ENCODE measurements at places on chromosomes 2 and 18.

GRCh38 chr2:55986700-55987440 is 63.3 kb upstream of the EFEMP1 start:
- DNase-seq: no peak

DNA sequence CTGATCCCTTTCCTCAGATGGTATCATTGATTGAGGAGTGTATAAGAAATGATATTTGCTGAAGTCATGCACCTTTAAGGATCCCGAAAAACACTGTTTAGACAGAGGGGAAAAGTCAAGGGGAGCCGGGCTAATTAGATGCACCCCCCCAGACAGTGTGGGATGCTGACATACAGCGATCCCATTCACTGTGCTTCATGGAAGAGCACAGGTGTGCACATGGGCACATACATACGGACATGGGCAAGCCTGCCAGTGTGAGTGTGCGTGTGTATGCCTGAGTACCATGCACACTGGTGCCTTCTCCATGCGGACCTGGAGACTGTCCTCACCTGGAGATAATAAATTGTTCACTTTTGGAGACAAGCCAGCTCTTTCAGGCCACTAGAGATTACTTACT is 22.6 kb downstream of the MEIS1 start:
- DNase-seq: no peak

- DNase-seq: no peak
Observed at GRCh38 chr18:26317398-26317797, 91.2 kb downstream of the TAF4B start.

DNA sequence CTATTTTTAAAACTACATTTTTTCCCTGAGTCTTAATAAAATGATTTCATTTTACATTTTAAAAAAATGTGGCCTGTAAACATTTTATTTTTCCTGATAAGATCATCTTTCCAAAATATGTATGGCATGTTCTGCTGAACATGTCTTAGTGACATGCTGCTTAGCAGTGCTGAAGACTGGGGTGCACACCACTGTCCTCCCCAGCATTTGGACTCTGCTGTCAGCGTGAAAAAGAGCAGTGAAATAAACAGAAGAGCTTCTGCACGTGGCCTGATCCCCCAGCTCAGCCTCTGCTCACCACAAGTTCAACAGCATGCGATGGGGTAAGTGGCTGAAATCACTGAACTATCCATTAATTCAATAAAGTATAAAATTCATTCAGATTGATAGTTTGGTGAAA is 81.6 kb upstream of the ZNF521 start:
- no peak for DNase-seq

GRCh38 chr2:151824886-151825285 is 3.3 kb downstream of the ARL5A start:
- no peak for DNase-seq

- no peak for DNase-seq
Observed at GRCh38 chr18:11902522-11903292, 5.4 kb downstream of the MPPE1 start.

DNA sequence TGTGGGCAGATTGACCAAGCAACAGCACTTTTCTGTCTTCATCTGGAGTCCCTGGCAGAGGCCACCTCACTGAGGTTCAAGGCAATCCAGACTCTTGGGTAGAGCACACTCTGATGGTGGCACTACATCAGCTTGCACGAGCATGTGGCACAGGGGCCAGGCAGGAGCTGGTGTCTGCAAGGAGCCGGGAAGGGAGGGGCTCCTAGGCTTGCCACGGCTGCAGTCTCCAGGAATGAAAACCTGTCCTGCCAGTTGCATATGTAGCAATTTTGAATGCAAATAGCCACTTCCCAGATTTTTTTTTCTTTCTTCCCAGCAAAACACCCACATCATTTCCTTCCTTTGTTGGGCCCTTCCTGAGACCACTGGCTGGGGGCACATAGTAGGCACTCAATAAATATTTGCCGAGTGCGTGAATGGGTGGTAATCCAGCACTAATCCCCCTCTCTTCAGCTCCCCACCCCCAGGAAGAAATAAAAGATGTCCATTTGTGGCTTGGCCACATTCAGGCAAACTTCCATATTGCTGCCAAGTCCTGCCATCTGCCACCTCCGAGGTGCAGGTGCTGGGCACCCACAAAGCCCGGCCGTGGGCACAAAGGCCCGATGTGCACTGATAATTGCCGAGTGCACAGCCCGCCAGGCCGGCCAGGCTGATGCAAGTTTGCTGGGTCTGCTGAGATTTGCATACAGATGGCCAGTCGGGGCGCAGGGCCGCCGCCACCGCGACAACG is 72.4 kb downstream of the MYCN start:
- no peak for DNase-seq

GRCh38 chr2:11835403-11835802 is 89.0 kb downstream of the LPIN1 start:
- no peak for DNase-seq

DNA sequence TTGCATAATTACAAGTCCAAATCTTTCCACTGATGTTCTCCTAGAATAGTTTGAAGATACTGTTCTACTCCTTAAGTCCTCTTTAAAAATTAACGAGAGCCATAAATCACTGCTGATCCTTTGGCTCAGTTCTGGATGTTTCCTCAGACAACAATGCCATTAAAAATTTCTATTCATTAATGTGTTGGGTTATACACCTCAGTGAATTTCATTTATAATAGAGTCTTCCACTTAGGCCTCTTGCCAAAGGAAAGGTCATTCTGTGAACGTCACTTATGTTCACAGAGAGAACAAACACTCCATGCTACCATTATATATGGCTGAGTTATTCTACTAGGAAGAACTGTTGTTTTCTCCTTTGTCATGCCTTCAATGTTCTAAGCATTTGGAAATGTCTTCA is 1472.3 kb upstream of the CELF4 start:
- no peak for DNase-seq

DNA sequence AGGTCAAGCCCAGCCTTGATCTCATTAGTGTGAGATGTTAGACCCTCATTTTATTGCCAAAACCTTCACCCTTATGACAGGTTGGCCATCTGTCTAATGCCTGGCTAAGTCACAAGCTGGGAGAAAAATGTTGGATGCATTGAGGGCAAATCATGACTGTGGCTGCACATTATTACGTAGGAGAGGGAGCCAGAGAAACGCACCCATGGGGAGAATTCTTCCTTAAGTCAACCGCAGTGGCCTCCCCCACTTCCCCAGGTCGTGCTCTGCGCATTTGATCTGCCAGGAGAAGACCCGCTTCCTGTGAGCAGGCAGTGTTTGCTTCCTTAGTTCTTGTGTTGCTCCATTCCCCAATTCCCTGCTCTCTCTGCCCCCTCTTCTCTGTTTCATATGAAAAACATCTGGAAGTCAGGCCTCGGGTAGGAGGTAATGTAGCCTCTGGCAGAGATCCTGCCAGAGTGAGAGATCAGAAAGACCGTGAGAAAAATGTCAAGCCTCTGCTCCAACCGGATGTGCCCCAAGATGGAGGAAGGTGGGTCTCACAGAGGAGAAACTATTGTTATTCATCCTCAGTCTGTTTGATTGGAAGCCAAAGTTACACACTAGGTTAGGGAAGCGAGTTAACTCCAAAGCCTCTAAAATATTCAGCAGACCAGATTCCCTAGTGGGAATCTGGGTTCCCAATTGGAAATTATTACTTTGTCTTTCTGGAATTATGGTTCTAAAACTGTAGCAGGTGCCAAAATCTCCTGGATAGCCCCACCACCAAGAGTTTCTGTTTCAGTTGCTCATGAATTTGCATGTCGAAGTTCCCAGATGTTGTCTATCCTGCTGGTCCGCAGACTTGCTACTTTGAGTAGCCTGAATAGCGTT is 144.3 kb upstream of the PELI1 start:
- DNase-seq: no peak

DNA sequence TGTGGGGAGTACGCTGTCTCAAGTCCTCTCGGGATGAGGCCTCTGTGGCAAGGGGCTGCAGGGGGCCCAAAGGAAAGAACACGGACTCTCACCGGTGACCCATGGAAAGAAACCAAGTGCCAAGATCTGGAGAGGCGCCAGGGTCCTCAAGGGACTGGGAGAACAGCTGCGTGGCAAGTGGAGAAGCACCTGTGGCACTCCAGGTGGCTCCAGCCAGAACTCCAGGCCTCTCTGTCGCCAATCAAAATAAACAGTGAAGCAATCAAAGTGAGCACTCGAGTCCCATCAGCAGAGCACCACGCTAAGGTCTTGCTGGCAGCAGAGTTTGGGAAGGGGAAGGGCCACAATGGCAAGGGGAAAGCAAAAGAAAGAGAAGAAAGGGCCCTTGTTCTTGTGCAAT is 54.7 kb downstream of the BCL2 start:
- DNase-seq: no peak

DNA sequence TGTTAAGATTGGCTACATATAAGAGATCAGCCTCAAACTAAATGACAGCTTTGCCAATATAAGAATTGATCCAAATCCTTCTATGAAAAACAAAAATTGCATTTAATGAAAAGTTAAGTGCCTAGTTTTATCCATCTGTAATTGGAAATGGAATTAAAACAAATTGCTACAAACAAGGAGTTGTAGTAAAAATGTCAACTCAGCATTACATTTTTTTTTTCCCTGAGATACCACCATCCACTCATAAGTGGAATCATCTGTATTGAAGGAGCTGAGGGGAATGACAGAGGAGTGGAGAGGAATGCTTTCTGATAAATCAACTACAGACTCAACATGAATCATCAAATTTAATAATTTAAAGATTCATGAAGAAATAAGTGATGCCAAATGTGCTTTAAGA is 601.8 kb downstream of the TMEM182 start:
- DNase-seq: no peak

- no peak for DNase-seq
Observed at GRCh38 chr2:108148555-108148954, 91.2 kb upstream of the SULT1C3 start.

DNA sequence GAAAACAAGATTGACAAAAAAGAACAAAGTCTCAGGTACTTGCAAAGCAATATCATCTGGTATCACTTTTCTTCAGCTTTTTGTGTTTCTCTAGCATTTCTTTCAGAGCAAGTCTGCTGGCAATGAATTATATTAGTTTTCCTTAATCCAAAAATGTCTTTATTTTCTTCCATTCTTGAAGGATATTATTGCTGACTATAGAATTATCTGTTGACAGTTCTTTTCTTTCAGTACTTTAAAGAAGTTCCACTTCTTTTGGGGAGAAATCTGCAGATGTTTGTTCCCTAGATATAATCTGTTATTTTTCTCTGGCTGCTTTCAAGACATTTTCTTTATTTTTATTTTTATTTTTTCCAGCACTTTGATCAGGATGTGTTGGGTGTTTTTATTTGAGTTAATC is 161.8 kb upstream of the SPRED2 start:
- DNase-seq: no peak

DNA sequence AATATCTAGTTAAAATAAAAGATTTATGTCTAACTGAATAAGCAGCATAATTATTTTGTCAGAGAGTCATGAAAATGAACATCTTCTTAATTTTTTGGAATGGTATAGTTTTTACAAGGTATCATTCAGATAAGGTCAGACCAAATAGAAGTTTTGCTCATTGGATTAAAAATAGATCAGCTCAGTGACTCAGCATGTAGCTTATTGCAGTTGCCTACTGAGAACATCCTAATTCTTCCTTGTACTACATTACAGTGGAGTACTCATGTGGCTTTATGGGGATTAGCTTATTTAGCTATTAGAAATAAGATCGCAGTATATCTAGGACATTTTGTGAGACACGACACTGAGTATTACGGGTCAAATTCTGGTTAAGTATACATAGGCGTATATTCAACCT is 38.2 kb upstream of the PPM1B start:
- no peak for DNase-seq

Data from activated CD8-positive, alpha-beta memory T cell treated with anti-CD3 and anti-CD28 coated beads for 24 hours (primary cell).